Activated effector memory CD4-positive, alpha-beta T cell treated with Interleukin-2 at 50 U/mL for 16 hours (primary cell): ENCODE measurements at places on chromosomes 1 and 21.

- DNase-seq = no peak
Measured at GRCh38 chr1:54474310-54475251, 68.4 kb upstream of the SSBP3 start.

GRCh38 chr1:207049974-207050391 is 1.0 kb downstream of the YOD1 start:
- DNase-seq = peak; percentile 18

DNA sequence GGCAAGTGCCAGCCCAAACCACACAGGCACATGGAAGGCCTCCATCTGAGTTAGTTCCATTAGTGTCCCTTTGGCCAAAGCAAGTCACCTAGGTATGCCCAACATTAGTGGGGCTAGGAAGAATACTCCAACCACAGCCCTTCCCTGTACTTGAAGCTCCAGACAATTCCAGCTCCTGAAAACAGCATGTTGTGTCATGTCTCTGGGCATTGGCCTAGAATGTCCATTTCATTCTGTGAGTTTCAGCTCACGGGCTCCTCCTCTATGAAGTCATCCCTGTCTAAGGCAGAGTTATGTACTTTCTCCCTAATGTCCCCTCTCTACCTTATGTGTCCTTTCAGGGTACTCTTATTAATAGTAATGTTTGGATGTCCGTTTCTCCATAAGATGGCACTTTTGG is 96.5 kb upstream of the SPATA6 start:
- no peak for DNase-seq

- no peak for DNase-seq
Measured at GRCh38 chr1:162248854-162249535, 127.7 kb downstream of the SPATA46 start.

GRCh38 chr1:41924911-41925310 is 6.2 kb upstream of the HIVEP3 start:
- DNase-seq = no peak

GRCh38 chr21:16084776-16085364 is 355.1 kb downstream of the USP25 start:
- no peak for DNase-seq

- no peak for DNase-seq
Measured at GRCh38 chr1:15946571-15947381, 29.1 kb downstream of the ZBTB17 start.

GRCh38 chr1:38820860-38821259 is 38.7 kb downstream of the RRAGC start:
- no peak for DNase-seq

DNA sequence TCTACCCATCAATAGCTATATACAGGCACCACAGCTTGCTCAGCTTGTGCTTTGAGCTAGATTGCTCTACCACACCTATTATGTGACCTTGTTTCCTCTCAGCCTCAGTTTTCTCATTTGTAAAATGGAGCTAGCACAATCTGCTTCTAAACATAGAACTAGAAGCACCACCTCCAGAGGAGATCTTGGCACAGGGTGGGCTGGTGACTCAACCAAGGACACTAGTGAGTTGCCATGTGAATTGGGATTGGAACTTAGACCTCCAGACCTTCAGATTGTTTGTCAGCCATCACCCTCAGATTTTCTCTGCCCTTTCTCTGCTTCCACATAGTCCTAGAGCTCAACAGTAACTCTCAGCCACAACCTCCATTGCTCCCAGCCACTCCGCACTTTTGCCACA is 3.0 kb upstream of the MACO1 start:
- no peak for DNase-seq

- DNase-seq = no peak
Measured at GRCh38 chr1:169795687-169796086, 980 bp upstream of the METTL18 start.

DNA sequence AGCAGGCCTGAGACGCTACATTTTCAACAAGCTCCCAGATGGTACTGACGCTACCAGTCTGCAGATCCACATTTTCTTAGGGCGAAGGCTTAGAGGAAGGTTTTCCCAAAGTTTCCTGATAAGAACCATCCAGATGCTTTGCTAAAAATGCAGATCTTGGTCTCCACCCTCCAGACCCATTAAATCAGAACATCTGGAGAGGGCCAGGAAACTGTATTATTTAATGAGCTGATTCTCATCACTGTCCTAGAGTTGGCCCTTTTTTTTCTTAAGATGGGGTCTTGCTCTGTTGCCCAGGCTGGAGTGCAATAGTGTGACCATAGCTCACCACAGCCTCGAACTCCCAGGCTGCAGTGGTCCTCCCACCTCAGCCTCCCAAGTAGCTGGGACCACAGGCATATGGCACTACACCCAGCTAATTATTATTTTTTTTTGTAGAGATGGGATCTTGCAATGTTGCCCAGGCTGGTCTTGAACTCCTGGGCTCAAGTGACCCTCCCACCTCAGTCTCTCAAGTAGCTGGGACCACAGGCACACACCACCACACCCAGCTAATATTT is 67.2 kb upstream of the EFHD2 start:
- no peak for DNase-seq

DNA sequence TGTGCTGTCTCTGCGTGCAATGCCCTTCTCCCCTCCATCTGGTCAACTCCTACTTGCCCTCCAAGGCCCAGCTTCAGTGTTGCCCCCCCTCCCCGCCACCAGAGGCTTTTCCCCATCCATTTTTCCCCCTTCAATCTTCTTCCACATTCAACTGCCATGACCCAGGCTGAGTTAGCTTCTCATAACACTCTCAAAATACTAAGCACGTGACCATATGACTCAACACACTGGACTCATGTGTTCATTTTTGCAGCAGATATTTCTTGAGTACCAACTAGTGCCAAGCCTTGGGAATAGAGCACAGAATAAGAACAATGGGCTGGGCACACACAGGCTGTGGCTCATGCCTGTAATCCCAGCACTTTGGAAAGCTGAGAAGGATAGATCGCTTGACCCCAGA is 132.1 kb downstream of the IGSF21 start:
- no peak for DNase-seq

DNA sequence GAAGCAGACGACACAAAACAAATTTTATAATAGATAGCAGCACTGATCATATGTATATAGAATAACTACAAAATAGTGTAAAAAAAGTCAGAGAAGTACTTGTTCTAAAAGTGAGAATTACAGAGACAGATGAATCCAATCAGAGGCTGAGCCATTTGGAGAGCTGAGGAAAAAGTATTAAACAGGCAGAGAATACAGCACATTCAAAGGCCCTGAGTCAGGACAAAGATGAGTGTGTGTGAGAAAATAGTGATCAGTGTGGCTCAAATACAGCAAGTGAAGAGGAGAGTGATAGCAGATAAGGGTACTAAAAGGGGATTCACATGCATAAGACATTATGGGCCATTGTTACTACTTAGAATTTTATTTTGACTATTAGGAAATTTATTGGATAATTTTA is 430.6 kb upstream of the BRINP3 start:
- DNase-seq = no peak

- no peak for DNase-seq
Measured at GRCh38 chr1:45995298-45995697, 137.1 kb downstream of the PIK3R3 start.

DNA sequence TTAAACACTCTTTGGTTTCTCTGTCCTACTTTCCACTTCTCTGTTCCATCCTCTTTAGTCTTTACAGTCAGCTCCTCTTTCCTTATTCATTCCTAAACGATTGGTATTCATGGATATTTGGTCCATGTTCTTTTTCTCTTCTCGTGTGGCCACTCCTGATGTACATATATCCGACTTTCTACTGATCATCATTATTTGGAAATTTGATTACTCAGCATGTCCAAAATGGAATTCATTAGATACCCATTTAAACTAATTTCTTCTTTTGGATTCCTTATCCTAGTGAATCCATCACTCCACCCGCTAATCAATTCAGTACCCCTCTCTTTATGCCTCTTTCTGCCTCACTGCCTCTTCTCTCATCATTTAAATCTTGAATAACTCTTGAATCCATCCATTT is 43.8 kb upstream of the TNFSF18 start:
- no peak for DNase-seq

DNA sequence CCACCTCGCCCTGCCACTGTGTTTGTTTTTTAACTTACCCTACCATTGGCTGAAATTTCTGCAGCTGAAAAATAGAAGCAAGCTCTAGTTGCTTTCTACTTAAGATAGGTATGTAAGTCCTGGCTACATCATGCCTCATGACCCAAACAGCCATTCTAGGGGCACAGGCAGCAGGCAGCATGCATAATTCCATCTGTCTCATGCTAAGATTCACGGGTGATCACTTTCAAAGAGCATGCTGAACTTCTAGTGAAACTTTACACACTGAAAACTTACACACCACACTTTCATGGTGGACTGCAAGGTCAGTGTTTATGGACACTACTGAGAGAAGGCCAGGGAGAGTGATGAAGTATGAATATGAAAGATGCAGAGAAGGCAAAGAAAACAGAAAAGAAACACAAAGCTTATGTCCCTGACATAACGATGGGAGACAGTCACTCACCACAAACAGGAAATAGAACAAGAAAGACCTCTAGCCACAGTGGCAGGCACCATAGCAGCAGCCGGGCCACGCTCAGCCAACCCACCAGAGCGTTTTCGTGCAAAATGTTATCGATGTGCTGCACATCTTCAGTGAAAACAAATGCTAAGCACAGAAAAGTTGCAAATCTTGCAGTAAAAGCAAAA is 102.3 kb upstream of the TIAM1 start:
- peak; percentile 43 for DNase-seq

DNA sequence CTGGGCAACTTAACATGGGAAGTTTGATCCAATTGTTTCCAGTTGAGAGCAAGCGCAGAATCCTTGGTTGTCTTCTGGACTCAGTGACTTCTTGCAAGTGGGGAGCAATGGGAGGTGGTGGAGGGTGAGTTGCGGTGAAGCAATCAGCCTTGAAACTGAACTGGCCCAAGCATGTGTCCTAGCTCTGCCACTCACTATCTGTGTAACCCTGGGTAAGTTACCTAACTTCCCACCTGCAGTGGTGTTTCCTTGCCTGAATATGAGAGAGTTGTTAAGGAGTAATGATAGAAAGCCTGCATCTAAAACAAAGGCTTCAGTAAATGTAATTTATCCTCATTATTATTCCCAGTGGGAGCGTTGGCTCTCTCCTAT is 132.5 kb upstream of the NFIA start:
- no peak for DNase-seq

GRCh38 chr1:62423580-62424242 is 13.1 kb upstream of the USP1 start:
- no peak for DNase-seq

GRCh38 chr1:206703661-206704060 is 19.0 kb downstream of the MAPKAPK2 start:
- DNase-seq = peak; percentile 25

- no peak for DNase-seq
Measured at GRCh38 chr1:199861020-199861795, 166.3 kb upstream of the NR5A2 start.

DNA sequence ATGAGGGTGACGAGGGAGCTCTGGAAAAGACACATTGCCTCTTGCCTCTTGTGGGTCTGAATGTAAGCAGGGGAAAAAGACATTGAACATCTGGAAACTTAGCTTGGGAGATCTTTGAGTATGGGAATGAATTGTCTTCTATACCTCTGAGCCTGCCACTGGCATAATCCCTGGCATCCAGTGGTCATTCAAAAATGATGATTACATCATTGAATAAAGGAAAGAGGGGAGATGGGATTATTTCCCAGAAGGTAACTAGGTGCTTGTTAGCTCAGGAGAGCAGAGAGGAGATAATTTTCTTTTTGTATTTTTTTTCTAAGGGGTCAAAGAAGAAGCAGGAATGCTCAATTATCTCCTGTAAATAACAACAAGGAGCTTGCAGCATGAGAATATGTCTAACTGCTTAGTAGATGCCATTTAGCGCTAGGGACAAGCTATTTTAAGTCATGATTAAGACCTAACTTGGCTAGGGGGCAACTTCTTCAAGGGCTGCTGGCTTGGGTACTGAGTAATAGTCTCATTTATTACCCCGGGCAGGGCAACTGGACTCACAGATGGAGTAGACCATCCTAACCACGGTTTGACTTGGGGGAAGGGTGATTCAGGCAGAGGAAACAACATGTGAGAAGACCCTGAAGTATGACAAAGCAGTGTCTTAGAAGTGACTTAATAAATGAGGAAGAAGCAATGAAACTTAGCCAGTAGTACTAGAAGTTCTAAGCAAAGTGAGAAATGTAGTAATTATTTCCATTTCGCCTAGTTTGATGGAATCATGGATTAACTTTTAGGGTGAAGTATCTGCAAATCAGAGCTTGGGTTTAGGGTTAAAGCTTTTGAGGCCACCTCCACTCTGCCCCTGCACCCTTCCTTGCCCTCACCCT is 11.0 kb upstream of the XCL2 start:
- DNase-seq = no peak

- no peak for DNase-seq
Measured at GRCh38 chr1:189429610-189430009, 1048.1 kb downstream of the BRINP3 start.

GRCh38 chr1:180343921-180344769 is 114.1 kb downstream of the LHX4 start:
- DNase-seq = no peak

GRCh38 chr1:58845942-58846341 is 62.1 kb upstream of the JUN start:
- no peak for DNase-seq

DNA sequence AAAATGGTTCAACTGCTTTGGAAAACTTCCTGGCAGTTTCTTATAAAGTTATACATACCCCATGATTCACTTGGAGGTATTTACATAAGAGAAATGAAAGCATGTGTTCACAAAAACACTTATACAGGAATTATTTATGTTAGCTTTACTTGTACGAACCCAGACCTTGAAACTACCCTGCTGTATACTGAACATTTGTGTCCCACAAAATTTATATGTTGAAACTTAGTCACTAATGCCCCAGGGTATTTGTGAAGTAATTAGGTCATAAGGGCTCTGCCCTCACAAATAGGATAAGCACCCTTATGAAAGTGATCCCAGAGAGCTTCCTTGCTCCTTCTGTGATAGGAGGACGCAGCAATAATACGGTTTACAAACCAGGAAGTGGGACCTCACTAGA is 42.7 kb upstream of the B3GALT2 start:
- DNase-seq = no peak

- DNase-seq = no peak
Measured at GRCh38 chr1:93698329-93699048, 16.9 kb upstream of the BCAR3 start.

DNA sequence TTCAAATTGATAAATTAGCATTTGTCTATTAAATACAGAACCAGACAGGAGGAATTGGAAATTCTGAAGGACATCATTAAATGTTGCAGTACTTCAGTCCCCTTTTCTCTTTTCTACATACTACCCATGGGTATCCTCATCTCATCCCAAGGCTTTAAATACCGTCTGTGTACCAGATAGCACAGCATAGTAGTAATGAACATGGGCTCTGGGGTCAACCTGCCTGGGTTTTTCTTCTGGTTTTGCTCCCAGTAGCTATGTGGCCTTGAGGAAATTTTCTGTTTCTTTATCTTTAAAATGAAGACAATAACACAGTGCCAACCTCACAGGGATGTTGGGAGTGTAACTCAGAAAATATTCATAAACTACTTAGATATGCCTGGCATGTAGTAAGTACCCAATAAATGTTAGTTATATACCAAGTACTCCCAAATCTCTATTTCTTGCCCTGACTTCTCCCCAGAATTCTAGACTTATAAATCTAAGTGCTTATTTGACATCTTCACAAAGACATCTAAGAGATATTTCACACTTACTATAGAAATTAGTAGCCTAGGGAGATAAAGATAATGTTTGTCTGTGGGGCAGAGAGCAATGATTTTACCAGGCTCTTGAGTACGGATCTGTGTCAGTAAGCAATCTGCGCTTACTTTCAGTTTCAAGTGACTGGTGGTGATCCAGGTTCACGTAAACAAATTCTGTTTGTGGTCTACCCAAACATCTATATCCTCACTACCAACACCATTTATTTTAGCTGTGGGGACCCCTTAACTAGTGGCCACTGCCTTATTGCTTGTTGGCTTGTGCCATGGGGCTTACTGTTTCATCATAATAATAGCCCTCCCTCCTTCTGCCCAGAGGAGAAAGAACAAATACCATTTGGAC is 37.3 kb downstream of the VANGL2 start:
- no peak for DNase-seq
